C1 segment of cervical spinal cord (tissue), 14 donors: ENCODE measurements at places on chromosomes 5 and 9.

- DNase-seq, result no peak
Observed at GRCh38 chr9:88786291-88787079, 204.8 kb upstream of the S1PR3 start.

DNA sequence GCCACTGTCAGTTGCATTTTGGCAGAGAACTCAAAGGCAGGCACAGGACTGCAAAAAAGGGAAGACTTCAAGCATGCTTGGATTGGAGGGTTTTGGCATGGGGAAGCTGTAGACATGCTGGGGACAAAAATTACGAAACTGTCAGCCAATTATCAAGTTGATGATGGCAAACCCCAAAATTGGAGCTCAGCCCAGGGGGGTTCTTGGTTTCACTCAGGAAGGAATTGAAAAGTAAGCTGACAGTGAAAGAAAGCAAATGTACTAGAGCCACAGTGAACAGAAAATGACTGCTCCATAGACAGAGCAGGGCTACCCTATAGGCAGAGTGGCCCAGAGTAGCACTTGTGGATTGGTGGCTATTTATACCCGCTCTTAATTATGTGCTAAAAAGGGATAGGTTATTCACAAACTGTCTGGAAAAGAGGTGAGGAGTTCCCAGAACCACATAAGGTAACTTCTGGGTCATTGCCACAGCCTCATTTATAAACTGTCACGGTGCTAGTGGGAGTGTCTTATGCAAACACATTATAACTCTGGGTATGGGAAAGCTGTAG, 14.6 kb upstream of the CFAP95 start:
- no peak for DNase-seq

DNA sequence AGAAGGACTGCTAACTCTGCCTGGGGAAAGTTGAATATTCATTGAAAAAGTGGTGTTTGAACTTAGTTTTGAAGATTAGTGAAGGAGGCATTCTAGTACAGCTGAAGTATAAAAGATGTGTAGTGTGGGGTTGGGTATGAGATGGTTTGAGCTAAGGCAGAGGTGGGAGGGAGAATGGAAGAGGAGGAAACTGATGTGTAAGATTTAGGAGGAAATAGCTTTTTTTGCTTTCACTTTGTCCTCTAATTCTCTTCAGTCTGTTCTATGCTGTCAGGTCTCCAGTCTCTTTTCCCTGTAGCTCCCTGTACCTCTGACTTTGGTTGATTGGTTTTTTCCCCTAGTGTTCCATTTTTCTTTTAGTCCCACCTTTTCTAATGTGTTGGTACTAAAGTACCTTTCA, 9.0 kb downstream of the CREBRF start:
- no peak for DNase-seq

GRCh38 chr9:116467740-116468351, 219.3 kb upstream of the TRIM32 start:
- DNase-seq, result no peak
